ENCODE measurements at places on chromosomes 7 and 10.
A peak's percentile ranks its signal among the peaks of the same experiment; 100 is the strongest.

DNA sequence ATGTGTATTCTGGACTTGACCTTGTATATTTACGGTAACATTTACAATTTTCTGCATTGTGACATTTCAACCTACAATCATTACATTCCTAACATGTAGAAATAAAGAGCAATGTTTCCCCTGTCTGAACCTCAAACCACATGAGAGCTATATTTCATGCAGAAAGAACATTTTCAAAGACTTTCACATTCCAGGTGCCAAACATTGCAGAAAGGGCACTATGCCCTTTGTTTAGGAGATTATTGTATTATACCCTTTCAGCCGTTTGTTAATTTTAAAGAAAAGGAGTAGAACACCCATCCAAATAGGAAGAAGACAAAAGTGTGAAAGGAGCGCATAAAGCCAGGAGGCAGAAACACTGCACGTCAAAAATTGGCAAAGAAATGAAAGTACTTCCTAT is 260.4 kb downstream of the RELN start:
- DNase-seq, result peak; percentile 18

DNA sequence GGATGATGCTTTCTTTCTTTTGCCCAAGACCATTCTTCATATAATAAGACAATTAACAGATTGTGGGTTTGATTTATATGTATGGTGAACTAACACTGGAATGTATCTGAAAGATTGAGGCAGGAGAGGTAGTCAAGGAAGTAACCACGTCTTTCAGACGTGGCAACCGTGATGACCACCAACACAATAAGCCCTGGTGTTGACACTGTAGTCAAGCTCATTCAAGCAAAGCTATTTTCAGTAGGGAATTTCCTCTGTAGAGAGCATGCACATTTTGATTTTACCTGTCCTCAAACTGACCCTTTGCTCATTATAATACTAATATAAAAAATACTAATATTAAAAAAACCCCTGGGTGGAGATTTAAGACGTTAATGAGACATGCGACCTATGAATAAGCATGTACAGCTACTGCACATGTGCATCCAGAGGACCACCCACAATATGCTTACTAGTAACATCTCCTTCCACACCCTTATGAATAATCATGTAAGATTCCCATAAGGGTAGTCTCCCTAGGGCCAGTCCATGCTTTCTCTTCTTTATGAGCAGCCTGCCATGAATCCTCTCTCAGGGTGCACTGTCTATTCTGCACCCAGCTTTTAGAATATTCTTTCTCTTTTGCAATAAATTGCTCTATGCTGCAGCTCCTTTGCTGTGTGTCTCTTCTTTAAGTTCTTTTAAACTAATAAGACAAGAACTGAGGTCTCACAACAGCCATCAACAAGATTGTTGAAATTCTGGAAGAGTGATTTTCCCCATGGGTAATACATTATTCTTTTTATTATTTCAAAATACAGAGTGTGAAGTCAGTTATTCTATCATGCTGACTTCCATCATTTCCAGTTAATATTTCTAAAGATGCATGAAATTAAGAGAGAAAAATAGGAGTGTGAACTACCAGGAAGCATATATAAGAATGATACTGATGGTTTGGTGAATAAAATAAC is 151.3 kb upstream of the NPVF start:
- DNase-seq, result no peak

GRCh38 chr7:66267249-66267648 is 62.1 kb downstream of the TPST1 start:
- DNase-seq, result peak; percentile 91

DNA sequence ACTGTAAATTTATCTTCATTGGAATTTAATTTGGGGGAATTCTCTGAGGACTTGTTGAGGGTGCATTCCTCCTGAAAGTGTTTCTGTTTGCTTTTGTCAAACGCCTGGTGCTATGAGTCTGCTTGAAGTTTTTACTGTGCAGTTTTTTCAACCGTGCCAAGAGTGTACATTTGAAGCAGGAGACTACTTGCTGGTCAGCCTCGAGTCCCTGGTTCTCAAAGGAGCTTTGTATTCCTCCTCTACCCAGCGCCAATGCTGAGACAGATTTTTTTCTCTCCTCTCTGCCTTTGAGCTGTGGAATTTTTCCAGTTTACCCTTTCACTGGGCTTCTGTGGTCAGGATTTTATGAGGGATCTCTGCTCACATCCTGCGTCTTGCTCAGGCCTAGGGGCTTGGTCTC is 62.1 kb downstream of the NPY start:
- no peak for DNase-seq

- DNase-seq, result no peak
These were observed 281.1 kb upstream of the SP4 start for GRCh38 chr7:21146642-21147423.

- no peak for DNase-seq
These were observed 235.5 kb downstream of the SKIDA1 start for GRCh38 chr10:21289961-21290360.

DNA sequence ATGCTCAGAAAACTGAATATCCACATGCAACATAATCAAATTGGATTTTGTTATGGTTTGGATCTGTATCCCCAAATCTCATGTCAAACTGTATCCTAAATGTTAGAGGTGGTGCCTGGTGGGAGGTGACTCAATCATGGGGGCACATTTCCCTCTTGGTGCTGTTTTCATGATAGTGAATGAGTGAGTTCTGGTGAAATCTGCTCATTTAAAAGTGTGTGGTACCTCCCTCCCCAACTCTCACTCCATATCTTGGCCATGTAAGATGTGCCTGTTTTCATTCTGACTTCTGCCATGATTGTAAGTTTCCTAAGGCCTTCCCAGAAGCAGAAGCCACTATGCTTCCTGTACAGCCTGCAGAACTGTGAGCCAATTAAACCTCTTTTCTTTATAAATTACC is 239.6 kb upstream of the KLF14 start:
- DNase-seq, result no peak

GRCh38 chr7:110839866-110840265 is 251.1 kb upstream of the LRRN3 start:
- peak; percentile 48 for DNase-seq

DNA sequence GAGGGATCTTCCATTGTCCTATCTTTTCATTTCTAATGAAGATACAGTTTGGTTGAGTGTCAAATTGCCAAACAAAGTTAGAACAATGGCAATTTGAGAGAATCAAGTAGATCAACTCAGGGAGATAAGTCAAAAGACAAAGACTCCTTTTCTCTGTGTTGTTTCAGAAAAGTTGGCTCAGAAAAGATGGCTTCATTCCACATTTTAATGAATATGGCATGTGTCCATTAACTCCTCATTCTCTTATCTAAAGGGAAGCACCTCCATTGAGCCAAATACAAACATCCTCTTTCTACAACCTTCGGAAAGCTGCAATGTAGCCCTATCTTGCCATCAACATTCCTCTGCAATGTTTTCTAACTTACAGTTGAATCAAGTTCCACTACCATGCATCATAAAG is 939.0 kb upstream of the C7orf33 start:
- DNase-seq, result no peak

- DNase-seq, result no peak
These were observed 386.4 kb downstream of the ETV1 start for GRCh38 chr7:13603016-13603415.

GRCh38 chr7:51019891-51020870 is 237.5 kb upstream of the GRB10 start:
- DNase-seq, result no peak

- peak; percentile 29 for DNase-seq
These were observed 30.4 kb downstream of the FOXK1 start for GRCh38 chr7:4712281-4713182.

- DNase-seq, result peak; percentile 72
These were observed 10.6 kb upstream of the LYZL2 start for GRCh38 chr10:30639946-30640786.

DNA sequence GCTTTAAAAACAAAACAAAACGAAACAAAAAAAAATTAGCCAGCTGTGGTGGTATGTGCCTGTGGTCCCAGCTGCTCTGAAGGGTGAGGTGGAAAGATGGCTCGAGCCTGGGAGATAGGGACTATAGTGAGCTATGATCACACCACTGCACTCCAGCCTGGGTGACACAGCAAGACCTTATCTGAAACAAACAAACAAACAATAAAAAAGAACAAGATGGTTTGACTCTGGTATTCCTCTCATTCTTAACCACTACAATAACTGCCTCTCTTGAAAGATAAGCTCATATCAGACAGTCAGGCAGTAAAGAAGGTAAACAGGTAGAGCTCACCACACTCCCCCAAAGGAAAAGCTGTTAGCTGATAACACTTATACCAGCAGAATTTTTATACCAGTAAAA is 14.1 kb upstream of the DUSP5 start:
- no peak for DNase-seq

DNA sequence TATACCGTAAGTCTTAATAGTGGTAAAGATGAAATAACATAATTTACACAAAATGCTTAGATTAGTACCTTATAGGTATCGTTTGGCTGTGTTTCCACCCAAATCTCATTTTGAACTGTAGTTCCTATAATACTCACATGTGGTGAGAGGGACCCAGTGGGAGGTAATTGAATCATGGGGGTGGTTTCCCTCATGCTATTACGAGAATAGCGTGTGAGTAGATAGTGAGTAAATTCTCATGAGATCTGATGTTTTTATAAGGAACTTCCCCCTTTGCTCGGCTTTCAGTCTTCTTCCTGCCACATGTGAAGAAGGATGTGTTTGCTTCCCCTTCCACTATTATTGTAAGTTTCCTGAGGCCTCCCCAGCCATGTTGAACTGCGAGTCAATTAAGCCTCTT is 426.3 kb upstream of the POT1 start:
- DNase-seq, result peak; percentile 89

DNA sequence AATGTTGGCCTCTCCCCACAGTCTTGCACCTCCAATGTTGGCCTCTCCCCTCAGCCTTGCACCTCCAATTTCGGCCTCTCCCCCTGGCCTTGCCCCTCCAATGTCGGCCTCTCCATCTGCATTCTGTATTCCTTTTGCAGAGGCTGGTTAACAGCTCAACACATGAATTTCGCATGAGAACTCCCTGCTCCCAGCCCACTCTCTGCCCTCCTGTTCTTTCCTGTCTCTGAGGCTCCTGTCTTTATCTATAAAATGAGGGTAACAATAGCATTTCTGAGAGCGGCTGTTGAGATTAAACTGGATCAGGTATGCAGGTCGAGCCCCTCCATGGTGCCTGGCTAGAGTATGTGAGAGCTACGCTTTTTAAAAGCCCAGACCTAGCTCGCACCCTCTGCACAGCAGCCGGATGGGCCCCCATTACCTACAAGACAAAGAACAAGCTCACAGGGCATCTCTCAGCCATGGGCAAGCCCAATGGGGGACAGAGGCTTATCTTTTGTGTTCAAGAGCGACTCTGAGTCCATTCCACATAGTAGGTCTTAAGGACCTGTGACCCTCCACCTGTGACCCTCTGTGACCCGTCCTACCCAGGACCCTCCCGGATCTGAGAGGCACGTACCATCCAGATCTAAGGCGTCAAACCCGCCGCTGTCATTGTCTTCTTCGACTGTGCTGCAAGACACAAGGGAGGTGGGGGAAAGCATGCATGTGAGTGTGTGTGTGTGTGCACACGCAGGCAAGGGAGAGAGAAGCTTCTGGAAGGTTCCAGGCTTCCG is 82.2 kb upstream of the GNA12 start:
- DNase-seq, result no peak

DNA sequence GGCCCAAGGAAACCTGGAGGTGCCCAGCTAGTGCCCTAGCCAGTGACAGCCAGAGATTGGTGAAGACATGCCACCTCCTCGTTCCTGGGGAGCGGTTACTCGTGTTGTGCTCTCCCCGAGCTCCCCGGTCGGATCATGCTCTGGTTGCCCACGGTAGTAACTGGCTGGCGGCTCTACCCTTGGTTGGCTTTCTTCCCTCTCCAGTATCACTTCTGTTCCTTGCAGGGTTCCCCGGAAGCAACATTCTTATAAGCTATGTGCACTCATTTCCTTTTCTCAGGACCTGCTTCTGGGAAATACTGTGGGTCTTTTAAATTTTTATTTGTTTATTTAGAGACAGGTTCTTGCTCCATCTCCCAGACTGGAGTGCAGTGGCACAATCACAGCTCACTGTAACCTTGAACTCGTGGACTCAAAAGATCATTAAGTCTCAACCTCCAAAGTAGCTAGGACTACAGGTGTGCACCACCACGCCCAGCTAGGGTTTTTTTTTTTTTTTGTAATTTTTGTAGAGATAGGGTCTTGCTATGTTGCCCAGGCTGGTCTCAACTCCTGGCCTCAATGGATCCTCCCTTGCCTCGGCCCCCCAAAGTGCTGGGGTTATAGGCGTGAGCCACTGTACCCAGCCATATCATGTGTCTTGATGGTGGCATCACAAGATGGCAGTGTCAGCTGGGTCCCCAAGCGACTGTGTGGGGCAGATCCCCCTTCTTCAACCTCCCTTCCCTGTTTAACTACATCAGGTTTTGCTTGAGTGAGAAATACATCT is 6.9 kb upstream of the CALHM1 start:
- DNase-seq, result no peak

DNA sequence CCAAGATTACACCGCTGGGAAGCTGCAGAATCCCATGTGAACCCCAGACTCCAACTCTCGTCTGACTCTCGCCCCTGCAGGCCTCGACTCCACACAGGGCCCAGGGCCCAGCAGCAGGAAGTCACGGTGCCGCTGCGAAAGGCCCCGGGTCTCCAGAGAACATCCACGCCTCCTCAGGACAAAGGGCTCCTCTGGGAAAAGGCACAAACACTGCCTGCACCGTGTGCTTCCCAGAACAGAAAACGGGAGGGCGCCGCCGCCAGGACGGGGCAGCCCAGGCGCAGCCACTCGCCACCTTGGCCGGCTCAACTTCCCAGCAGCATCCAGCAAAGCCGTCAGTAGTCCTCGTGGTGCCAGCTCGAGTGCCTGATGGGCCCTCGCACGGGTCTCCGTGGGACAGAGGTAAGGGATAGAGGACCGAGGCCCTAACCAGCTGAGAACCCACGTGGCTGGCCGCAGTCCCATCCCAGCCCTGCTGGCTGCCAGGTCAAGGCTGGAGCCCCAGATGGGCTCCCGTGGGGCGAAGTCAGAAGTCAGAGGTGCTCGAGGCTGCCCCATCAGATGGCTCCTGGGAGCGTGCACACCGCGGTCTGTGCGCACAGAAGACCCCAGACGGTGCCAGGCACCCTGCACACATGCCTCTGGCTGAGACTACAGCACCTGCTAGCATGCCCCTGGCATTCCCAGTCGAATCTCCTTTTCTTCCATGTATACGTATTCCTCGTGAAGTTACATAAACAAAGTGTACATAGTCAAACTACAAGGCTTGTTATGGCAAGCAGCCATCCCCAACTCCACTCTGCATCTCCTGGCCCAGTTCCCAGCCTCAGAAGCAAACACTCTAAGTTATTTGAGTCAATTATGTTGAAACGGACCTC is 60.2 kb downstream of the MAD1L1 start:
- peak; percentile 95 for DNase-seq

Data from astrocyte of the spinal cord (primary cell).